ENCODE measurements at places on chromosomes 3 and 15. TPM values are rescaled to one million over a fixed set of nuclear protein-coding genes. Genes with fewer than 3 reads are reported as not detected.

The NTRK3 gene
- total RNA-seq = 0.52 TPM

The SLC7A14 gene
- total RNA-seq = 0.29 TPM

The POMGNT2 gene
- 12.7 TPM for total RNA-seq

The HYAL1 gene
- 1.2 TPM for total RNA-seq

The TAGLN3 gene
- 1.1 TPM for total RNA-seq

DNA sequence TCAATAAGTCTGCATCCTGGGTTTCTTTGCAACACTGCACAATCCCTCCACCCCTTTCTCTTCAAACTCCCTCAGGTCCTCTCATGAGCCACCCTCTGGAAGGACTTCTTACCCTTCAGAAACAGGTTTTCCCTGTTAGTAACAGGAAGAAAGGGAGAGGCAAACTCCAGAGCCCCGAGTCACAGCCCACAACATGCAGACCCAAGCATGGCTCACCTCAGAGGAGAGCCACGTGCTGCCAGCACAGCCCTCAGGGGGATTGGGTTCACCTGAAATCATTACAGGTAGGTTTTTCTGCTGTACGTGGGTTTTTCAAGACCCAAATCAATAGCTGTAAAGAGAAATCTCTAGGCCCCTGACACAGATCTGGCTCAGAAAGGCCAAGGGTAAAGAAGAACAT, 359.7 kb upstream of the ATP10A start:
- H3K36me3 ChIP-seq = no peaks in the 10 kb centered on the region
- no peaks in the 10 kb centered on the region for H3K4me1 ChIP-seq
- no peak overlapping the region for H3K4me3 ChIP-seq
- H3K27ac ChIP-seq = no peak overlapping the region
- no peak for DNase-seq
- no peaks in the 10 kb centered on the region for H3K27me3 ChIP-seq

DNA sequence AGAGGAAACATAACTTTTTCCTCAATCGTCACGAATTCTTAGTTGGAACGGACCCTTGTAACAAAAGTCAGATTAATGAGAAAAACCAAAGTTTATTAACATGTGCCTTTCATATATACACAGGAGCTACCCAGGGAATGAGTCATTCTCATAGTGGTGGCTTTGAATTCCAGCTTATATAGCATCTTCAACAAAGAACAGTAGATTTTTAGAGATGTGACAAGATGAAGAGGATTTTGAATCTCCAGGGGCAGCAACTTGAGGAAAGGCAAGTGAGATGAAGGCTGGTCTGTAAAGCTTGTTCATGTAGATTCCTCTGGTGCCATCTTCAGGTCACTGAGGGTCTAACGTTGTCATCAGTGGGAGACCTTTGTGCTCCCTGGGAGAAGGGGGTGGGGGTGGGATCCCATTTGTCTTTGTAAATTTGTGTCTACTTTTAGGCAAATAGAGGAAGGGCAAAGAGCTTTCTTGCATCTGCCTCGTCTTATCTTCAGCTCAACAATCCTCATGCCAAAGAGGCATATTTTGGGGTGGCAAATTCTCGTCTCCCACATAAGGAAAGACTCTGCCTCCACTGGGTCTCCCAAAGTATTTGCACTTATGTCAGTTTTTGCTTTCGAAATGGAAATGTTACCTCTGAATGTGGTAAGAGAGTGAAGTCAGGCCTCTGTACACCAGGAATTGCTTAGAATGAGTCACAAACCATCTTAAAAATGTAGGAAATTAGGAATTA, 29.5 kb downstream of the CLEC3B start:
- peaks cover 15% of the 10 kb centered on the region for H3K4me1 ChIP-seq
- peak; percentile 84 for DNase-seq

DNA sequence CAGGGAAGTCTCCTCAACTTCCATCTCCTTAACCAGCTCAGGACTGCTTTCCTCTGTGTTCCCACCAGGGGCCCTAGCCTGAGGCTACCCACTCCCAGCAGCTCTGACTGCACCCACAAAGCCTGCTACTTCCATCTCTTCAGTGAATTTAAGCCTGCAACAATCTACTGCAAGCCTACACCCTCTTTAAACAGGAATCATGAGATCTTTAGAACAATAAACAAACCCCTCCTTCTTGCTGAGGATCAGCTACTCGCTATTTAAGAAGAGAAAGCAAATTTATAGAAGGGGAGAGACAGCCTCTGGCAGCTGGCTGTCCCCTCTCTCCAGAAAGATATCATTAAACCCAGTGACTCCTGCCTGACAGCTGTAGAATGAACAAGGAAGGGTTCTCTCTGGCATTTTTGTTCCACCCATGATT, 51.9 kb downstream of the ARHGAP31 start:
- H3K27me3 ChIP-seq = no peaks in the 10 kb centered on the region
- H3K27ac ChIP-seq = no peak overlapping the region
- H3K36me3 ChIP-seq = no peaks in the 10 kb centered on the region
- H3K4me1 ChIP-seq = peaks cover 26% of the 10 kb centered on the region

Data from endodermal cell (in vitro differentiated cells).